ENCODE measurements at places on chromosomes 6 and 20. TPM values are rescaled to one million over a fixed set of nuclear protein-coding genes. Genes with fewer than 3 reads are reported as not detected.

Gene GRM4
- total RNA-seq, result 0.41 TPM

Gene NRN1
- 46.1 TPM for total RNA-seq

DNA sequence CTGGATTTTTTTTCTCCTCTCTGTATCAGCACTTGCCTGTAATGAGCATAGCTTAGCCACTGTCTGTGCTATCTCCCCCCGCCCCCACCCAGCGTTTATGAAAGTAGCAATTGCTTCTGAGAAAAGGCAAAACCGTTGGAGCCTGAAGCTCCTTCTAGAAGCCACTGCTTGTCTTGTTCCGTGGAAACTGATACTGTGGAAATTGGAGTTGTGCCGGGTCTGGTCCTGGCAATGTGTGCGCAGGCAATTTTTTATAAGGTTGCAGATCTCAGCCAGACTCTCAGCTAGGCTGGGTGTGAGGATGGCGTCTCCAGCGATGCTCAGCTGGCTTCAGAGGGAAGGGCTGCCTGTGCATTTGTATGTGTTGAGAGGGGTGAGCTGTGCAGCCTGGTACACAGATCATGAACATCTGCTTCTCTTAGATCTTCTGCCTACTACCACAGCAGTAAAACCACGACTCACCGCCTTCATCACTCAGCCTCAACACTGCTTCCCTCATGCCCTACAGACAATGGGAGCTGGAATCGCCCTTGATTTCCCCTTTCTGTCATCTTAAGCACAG, 72.4 kb upstream of the GTSF1L start:
- no peaks in the 10 kb centered on the region for H3K27me3 ChIP-seq
- no peak for DNase-seq
- H3K4me3 ChIP-seq, result no peak overlapping the region
- no peaks in the 10 kb centered on the region for H3K4me1 ChIP-seq

Gene IP6K3
- not detected for total RNA-seq

- no peak for DNase-seq
- H3K4me3 ChIP-seq, result no peak overlapping the region
- H3K36me3 ChIP-seq, result no peaks in the 10 kb centered on the region
- H3K27me3 ChIP-seq, result no peaks in the 10 kb centered on the region
- no peak overlapping the region for H3K27ac ChIP-seq
These were observed 168.9 kb downstream of the ADGB start for GRCh38 chr6:146767632-146768031.

GRCh38 chr6:97656706-97657350, 373.8 kb upstream of the MMS22L start:
- no peak overlapping the region for H3K4me3 ChIP-seq
- DNase-seq, result no peak
- peak overlapping the region; percentile 55 for H3K27ac ChIP-seq

- DNase-seq, result no peak
- H3K4me1 ChIP-seq, result peaks cover 16% of the 10 kb centered on the region
- H3K4me3 ChIP-seq, result no peak overlapping the region
- H3K27ac ChIP-seq, result peak overlapping the region; percentile 63
- H3K27me3 ChIP-seq, result no peaks in the 10 kb centered on the region
- H3K36me3 ChIP-seq, result no peaks in the 10 kb centered on the region
These were observed 91.1 kb downstream of the ATXN1 start for GRCh38 chr6:16670183-16670582.

- H3K4me3 ChIP-seq, result no peak overlapping the region
- H3K4me1 ChIP-seq, result peaks cover 42% of the 10 kb centered on the region
- H3K36me3 ChIP-seq, result no peaks in the 10 kb centered on the region
These were observed 166.5 kb downstream of the TSHZ2 start for GRCh38 chr20:53138454-53139262.

DNA sequence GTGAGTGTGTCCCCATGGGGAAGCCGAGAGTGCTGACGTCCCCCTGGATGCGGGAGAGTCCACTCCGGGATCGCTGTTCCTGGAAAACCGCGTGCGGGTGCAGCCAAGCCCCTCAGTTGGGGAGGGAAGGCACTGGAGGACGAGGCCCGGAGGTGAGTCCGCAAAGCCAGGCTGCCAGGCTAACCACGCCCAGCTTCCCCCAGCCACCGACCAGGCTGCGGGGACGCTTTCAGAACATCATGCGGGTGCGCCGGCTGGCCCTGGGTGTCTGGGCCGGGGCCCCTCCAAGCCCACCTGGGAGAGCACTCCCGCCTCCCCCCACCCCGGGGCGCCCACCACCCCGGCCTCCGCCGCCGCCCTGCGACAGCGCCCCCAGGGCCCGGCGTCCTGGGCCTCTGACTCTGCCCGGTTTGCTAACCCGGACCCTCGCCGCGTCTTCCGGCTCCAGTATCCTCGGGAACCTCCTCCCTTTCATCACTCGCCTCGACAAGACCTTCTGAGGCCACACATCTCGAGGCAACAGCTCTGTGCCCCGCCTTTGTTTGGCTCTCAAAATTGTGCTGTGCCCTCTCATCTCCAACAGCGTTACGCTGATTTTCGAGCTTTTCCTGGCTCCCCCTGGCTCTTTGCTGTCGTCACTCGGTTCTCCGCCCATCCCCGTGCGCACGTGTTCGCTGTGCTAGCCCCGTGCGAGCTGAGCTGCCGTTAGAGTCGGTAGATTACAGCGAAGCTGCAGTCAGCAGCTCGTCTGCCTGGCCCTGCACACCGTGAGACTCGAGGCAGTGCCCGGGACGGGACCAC, 47.1 kb upstream of the ENTPD6 start:
- peaks cover 9% of the 10 kb centered on the region for H3K4me1 ChIP-seq
- peak; percentile 53 for DNase-seq
- H3K27me3 ChIP-seq, result peaks cover 34% of the 10 kb centered on the region
- peak overlapping the region; percentile 23 for H3K4me3 ChIP-seq
- no peak overlapping the region for H3K27ac ChIP-seq

DNA sequence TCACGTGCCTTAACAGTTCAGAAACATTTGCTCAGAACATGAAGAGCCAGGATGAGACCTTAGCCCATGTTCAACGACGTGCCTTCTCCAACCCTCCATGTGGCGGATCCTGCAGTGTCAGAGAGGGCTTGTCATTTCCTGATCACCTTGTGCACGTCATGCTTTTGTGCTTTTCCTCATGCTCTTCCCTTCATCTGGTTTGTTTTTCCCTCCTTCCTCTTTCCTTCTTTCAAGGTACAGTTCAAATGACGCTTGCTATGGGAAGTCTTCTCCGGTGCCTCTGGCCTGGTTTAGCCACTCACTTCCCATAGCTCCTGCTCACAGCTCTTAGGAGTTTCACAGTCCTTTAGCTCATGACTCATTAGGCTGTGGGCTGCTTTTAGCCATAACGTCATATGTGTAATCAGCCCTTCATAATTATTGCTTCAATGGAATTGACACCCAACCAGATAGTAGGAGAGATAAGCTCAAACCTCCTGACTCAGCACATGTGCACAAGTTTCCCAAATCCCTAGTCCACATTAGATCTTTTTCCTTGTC, 102.7 kb upstream of the CNKSR3 start:
- H3K36me3 ChIP-seq, result no peaks in the 10 kb centered on the region
- no peaks in the 10 kb centered on the region for H3K27me3 ChIP-seq
- DNase-seq, result peak; percentile 40
- H3K4me3 ChIP-seq, result no peak overlapping the region
- no peak overlapping the region for H3K27ac ChIP-seq

Gene SLC22A2
- total RNA-seq, result not detected

Gene PDYN
- not detected for total RNA-seq

GRCh38 chr20:62499758-62500236, 24.0 kb upstream of the GATA5 start:
- no peak overlapping the region for H3K27ac ChIP-seq
- no peaks in the 10 kb centered on the region for H3K27me3 ChIP-seq
- no peaks in the 10 kb centered on the region for H3K36me3 ChIP-seq
- H3K4me1 ChIP-seq, result no peaks in the 10 kb centered on the region
